ENCODE measurements at places on chromosomes 5 and 9. TPM values are rescaled to one million over a fixed set of nuclear protein-coding genes. Genes with fewer than 3 reads are reported as not detected.

ITK gene
- 0.36 TPM for total RNA-seq

DPYSL3 gene
- total RNA-seq, result 76.3 TPM

ORM1 gene
- total RNA-seq, result 1.4 TPM

C9 gene
- total RNA-seq, result not detected

PBX3 gene
- total RNA-seq, result 40.9 TPM

POLR3G gene
- 16.4 TPM for total RNA-seq

SPATA9 gene
- total RNA-seq, result 0.70 TPM

OTP gene
- total RNA-seq, result not detected

HMHB1 gene
- not detected for total RNA-seq

BTNL8 gene
- total RNA-seq, result not detected

DNA sequence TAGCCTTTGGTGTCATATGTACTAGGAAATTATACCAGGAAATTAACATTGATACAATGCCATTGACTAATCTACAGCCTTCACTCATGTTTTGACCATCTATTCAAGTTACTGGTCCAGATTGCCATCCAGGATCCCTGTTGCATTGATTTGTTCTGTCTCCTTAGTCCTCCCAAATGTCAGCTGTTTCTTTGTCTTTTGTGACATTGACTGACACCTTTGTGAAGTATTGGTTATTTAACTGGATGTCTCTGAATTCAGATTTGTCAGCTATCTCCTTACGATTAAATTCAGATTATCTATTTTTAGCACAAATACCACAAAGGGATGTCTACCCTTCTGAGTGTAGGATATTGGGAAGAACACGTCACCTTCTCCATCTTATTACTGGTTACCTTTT is 73.7 kb upstream of the CTNND2 start:
- no peak overlapping the region for H3K4me3 ChIP-seq
- no peak overlapping the region for H3K27ac ChIP-seq
- H3K27me3 ChIP-seq, result no peaks in the 10 kb centered on the region
- no peak for DNase-seq
- H3K4me1 ChIP-seq, result no peaks in the 10 kb centered on the region
- H3K36me3 ChIP-seq, result no peaks in the 10 kb centered on the region

DNA sequence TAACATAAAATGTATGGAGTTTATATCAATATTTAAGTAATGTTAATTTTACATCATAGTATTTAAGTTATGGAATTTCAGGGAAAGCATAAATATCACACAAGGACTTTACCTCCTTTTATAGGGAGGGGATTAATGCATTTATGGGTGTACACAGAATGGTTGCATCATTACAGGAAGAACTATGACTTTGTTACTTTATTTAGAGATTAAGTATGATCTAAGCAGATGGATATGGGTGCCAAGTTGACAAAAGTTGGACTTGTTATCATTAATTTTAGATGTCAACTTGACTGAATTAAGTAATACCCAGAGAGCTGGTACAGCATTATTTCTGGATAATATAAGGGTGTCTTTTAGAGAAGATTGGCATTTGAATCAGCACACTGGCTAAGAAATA is 160.5 kb upstream of the CDH10 start:
- no peaks in the 10 kb centered on the region for H3K27me3 ChIP-seq
- DNase-seq, result no peak
- H3K27ac ChIP-seq, result no peak overlapping the region
- H3K36me3 ChIP-seq, result no peaks in the 10 kb centered on the region
- H3K4me1 ChIP-seq, result no peaks in the 10 kb centered on the region

DNA sequence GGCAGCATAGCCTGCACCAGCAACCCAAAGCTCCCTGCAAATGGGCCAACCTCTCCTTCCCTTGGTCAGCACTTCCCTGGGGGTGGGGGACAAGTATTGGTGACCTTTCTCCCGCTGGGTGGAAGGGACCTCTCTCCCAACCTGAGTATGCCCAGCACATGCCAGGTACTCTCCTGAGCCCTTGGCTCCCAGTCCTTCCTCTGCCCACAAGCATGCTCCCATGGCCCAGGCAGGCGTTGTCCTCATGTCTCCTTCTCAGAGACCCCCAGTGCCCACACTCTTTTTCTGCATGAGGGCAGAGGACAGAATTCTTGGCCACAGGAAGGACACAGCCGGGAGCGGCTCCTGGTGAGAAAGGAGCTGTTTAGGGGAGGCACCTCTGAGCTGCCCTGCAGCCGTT is 60.3 kb downstream of the PHF2 start:
- no peak overlapping the region for H3K27ac ChIP-seq
- H3K4me3 ChIP-seq, result no peak overlapping the region
- H3K4me1 ChIP-seq, result no peaks in the 10 kb centered on the region
- no peaks in the 10 kb centered on the region for H3K27me3 ChIP-seq

DNA sequence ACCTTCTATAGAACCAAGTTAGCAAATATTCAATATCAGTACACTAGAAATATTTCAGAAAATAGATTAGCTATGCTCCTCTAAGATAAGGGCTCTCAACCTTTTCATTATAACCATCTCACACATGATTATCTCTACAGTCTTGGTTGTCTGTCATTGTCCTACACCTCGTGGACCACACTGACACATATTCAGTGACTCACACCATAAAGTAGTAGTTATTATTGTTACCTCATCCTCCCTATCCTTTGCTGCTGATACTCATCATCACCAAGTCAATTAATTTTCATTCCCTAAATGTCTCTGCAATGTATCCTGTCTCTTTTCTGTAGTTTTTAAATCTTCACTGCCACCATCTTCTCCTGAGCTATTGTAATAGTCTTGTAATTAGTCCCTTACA is 1309.2 kb upstream of the C9orf72 start:
- H3K4me3 ChIP-seq, result no peak overlapping the region
- H3K4me1 ChIP-seq, result no peaks in the 10 kb centered on the region
- H3K36me3 ChIP-seq, result no peaks in the 10 kb centered on the region
- H3K27me3 ChIP-seq, result no peaks in the 10 kb centered on the region
- DNase-seq, result no peak

DNA sequence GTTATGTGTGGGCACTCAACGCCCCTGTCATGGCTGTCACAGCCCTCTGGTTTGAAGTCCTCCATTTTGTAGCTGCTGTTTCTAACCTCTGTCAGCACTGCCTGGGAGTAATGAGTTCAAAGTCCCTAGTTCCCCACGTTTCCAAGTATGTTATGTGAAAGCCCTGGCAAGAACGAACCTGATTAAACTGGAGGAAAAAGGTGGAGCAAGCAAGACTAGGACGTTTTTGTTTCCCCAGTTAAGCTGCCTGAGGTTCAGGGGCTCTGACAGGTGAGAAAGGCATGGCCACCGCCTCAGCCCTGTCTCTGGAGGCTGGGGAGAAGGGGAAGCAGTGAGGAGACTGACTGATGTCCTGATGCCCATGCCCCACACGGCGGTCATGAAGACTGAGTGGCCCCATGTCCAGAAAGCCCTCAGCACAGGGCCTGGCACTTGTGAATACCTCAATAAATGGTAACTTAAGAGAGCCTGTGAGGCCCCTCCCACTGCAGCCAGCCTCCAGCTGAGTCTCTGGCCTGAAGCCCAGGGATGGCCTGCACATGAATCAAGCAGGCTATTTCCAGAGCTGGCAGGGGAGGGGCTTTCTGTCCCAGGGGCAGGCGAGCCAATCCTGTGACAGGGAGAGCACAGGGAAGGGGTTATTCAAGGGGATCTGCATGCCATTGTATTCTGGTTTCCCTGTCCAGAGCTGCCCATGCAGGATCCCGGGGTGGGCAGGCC is 61.8 kb downstream of the PFDN1 start:
- no peak overlapping the region for H3K4me3 ChIP-seq
- peaks cover 20% of the 10 kb centered on the region for H3K36me3 ChIP-seq
- H3K27me3 ChIP-seq, result no peaks in the 10 kb centered on the region
- no peak overlapping the region for H3K27ac ChIP-seq
- no peaks in the 10 kb centered on the region for H3K4me1 ChIP-seq

- no peak overlapping the region for H3K27ac ChIP-seq
- H3K4me3 ChIP-seq, result no peak overlapping the region
- H3K4me1 ChIP-seq, result no peaks in the 10 kb centered on the region
- H3K36me3 ChIP-seq, result no peaks in the 10 kb centered on the region
These were observed 276.0 kb upstream of the DMRT1 start for GRCh38 chr9:565528-565927.

DNA sequence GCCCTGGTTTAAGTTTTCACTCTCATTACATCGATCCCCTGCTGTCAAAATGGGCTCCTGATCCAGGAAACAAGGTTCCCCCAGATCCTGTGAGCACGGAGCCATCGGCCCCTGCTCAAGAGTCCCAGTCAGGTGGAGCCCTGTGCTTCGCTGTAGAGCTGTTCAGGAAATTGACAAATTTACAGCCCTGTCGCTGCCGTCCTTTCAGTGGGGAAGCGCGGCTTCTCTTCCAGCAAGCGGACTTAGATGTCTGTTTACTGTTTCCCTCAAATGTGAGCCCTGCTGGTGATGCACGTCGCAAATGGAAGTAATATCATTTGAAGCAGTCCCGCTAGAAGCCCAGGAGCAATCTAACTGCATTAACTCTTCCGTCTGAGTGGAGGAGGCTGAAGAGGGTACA is 760.9 kb upstream of the WWC1 start:
- H3K27ac ChIP-seq, result no peak overlapping the region
- H3K27me3 ChIP-seq, result no peaks in the 10 kb centered on the region
- H3K36me3 ChIP-seq, result no peaks in the 10 kb centered on the region
- no peak for DNase-seq

GRCh38 chr5:19064094-19064493 is 923.9 kb downstream of the CDH18 start:
- H3K36me3 ChIP-seq, result no peaks in the 10 kb centered on the region
- H3K27me3 ChIP-seq, result no peaks in the 10 kb centered on the region
- no peak for DNase-seq
- no peak overlapping the region for H3K27ac ChIP-seq

DNA sequence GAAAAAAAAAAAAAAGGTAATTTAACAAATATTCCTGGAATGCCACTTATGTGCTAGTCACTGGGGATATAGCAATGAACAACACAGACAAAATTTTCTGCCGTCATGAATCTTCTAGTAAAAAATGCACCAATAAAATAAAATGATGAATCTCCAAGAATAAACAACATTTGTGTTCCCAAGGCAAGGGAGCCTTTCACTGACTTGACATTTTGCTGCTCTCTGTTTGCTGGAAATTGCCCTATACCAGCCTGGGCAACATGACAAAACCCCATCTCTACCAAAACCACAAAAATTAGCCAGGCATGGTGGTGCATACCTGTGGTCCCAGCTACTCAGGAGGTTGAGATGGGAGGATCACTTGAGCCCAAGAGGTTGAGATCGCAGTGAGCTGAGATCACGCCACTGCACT is 64.5 kb upstream of the ERBIN start:
- H3K4me3 ChIP-seq, result no peak overlapping the region
- no peaks in the 10 kb centered on the region for H3K36me3 ChIP-seq
- no peaks in the 10 kb centered on the region for H3K27me3 ChIP-seq
- no peak for DNase-seq
- no peak overlapping the region for H3K27ac ChIP-seq

- no peaks in the 10 kb centered on the region for H3K4me1 ChIP-seq
- no peaks in the 10 kb centered on the region for H3K27me3 ChIP-seq
- DNase-seq, result no peak
- H3K4me3 ChIP-seq, result no peak overlapping the region
These were observed 81.1 kb downstream of the PDZD2 start for GRCh38 chr5:31720004-31720403.

DNA sequence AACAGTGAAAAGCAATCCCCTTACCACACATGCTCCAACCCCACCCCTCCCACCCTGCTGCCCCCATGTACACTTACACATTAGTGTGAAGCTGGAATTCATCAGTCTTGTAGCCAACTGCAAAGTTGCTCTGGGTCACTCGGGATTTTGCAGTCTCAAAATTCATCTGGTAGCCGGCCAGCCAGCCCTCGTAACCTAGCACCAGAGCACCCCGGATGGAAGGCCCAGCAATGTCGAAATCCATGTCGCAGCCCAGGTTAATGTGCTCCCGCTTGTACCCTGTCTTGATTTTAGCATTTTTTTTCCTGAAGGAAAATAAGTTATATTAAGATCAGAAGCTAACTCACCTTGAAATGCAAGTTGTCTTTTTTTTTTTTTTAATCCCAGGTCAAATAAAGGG is 12.2 kb upstream of the C5orf15 start:
- H3K27ac ChIP-seq, result no peak overlapping the region
- H3K4me3 ChIP-seq, result no peak overlapping the region
- no peaks in the 10 kb centered on the region for H3K27me3 ChIP-seq
- H3K4me1 ChIP-seq, result no peaks in the 10 kb centered on the region
- no peak for DNase-seq

GRCh38 chr9:84667571-84668195 is 1.8 kb upstream of the NTRK2 start:
- DNase-seq, result peak; percentile 65
- H3K36me3 ChIP-seq, result no peaks in the 10 kb centered on the region
- H3K4me1 ChIP-seq, result no peaks in the 10 kb centered on the region
- H3K4me3 ChIP-seq, result peak overlapping the region; percentile 79

GRCh38 chr9:92668746-92669526 is 995 bp downstream of the IPPK start:
- H3K4me3 ChIP-seq, result peak overlapping the region; percentile 98
- H3K36me3 ChIP-seq, result no peaks in the 10 kb centered on the region
- H3K27me3 ChIP-seq, result no peaks in the 10 kb centered on the region
- peak; percentile 63 for DNase-seq
- H3K4me1 ChIP-seq, result no peaks in the 10 kb centered on the region

DNA sequence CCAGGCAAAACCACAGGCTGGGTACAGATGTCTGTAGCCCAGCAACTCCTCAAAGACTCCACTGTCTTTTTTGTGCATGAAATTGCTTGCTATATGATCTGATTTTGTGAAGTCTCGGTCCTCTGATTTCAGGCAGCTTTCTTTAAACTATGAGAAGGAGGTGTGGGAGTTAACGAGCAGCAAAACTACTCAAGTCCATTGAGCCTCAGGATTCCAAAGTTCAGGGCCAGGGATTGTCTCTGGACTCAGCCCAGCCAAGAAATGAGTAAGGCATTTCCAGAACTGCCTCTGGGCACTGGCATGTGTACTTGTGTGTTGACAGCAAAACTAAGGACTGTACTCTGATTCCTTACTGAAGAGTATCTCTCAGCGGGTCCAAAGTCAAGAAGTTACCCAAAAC is 53.4 kb upstream of the GLIS3 start:
- H3K4me1 ChIP-seq, result no peaks in the 10 kb centered on the region
- no peak overlapping the region for H3K4me3 ChIP-seq
- DNase-seq, result no peak
- H3K27me3 ChIP-seq, result no peaks in the 10 kb centered on the region
- H3K27ac ChIP-seq, result no peak overlapping the region

DNA sequence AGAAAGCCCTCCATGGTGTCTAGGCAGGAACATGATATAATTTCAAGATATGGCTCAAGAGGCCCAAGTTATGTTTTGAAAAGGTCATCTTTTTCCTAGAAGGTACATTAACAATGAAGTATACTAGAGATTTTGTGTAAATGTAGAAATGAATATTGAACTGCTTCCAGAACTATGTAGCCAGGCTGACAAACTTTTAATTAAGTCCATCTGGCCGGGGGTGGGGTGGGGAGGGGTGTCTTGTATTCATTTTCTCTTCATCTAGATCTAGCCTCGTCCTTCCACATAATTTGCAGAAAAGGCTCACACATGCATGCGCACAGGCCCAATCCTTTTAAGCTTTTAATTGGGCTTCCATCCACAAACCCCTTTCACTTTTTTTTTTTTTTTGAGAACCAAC is 323.3 kb downstream of the ARL15 start:
- H3K4me1 ChIP-seq, result no peaks in the 10 kb centered on the region
- no peak for DNase-seq
- no peak overlapping the region for H3K4me3 ChIP-seq
- H3K36me3 ChIP-seq, result no peaks in the 10 kb centered on the region
- H3K27me3 ChIP-seq, result no peaks in the 10 kb centered on the region
- H3K27ac ChIP-seq, result no peak overlapping the region

Data from endodermal cell (in vitro differentiated cells).